ENCODE measurements at places on chromosomes 2 and 18.

DNA sequence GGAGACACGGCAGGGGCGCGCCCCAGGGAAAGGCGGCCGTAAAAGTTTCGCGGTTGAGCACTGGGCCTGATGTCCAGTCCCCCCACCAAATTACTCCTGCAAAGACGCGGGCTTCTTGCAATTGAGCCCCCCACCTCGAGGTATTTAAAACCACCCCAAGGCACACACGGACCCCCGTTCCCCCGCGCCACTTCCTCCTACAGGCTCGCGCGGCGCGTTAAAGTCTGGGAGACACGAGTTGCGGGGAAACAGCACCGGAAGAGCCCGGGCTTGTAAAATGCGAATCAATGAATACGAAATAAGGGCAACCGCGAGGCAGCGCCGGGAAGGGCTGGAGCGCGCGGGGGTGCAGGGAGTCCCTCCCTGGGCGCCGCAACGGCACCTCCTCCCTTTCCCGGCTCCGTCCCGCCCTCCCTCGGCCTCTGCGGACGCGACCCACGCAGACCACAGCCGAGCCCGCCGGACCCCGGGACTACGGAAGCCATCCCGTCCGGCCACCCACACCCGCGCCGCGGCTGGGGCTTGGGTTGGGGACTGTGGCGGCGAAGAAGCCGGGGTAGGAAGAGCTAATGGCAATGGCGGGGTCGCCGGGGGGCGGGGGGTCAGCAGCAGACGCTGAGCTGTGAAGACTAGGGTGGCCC, 918 bp upstream of the NETO1 start:
- no peak for DNase-seq

DNA sequence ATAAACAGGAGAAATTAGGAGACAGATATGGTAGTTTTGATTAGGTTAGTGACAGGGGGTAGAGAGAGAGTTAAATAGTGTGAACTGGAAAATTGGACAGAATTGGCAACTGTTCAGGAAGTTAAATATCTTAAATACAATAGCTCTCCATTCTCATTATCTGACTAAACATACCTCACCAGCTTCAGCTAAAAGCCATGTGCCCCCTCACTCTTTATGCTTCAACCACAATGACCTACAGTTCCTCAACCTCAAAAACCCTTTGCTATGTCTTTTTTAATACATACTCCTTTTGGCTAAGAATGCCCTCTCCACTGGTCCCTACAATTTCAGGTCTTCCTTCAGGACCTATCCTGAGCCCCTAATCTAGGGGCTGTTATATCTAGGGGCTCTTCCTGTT, 740.2 kb upstream of the ZEB2 start:
- DNase-seq: no peak

DNA sequence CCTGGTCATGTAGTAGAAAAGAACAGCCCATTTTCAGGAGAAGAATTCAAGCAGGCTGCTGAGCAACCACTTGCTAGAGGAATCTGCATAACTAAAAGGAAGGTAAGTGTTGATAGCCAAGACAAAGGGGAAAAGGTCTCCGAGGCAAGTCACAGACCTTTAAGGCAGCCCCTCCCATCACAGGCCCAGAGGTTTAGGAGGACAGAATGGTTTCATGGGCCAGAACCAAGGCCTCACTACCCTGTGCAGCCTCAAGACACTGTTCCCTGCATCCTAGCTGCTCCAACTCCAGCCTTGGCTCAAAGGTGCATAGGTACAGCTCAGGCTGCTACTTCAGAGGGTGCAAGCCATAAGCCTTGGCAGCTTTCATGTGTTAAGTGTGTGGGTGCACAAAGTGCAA, 238.6 kb upstream of the CYP26B1 start:
- DNase-seq: no peak

GRCh38 chr2:239814116-239814860, 210.9 kb downstream of the NDUFA10 start:
- no peak for DNase-seq

Data from midbrain (tissue), 1 donor.